ELR (cell line): ENCODE measurements at places on chromosomes 5 and 9.
A peak's percentile ranks its signal among the peaks of the same experiment; 100 is the strongest.

DNA sequence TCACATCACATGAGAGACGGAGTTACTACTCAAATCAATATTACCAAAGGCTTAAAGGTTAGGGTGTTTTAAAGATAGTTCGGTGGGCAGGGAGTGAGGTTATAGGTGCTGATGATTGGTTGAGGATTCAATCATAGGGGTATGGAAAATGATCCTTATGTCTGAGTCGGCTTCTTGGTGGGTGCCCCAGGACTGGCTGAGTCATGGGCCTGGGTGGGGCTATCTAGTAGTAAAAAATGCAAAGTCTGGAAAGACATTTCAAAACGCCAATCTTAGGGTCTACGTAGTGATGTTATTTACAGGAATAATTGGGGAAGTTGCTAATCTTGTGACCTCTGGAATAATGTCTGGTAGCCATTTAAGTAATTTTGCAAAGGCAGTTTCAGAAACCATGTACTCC lies 15.2 kb upstream of the SPIN1 start:
- peak; percentile 52 for DNase-seq

DNA sequence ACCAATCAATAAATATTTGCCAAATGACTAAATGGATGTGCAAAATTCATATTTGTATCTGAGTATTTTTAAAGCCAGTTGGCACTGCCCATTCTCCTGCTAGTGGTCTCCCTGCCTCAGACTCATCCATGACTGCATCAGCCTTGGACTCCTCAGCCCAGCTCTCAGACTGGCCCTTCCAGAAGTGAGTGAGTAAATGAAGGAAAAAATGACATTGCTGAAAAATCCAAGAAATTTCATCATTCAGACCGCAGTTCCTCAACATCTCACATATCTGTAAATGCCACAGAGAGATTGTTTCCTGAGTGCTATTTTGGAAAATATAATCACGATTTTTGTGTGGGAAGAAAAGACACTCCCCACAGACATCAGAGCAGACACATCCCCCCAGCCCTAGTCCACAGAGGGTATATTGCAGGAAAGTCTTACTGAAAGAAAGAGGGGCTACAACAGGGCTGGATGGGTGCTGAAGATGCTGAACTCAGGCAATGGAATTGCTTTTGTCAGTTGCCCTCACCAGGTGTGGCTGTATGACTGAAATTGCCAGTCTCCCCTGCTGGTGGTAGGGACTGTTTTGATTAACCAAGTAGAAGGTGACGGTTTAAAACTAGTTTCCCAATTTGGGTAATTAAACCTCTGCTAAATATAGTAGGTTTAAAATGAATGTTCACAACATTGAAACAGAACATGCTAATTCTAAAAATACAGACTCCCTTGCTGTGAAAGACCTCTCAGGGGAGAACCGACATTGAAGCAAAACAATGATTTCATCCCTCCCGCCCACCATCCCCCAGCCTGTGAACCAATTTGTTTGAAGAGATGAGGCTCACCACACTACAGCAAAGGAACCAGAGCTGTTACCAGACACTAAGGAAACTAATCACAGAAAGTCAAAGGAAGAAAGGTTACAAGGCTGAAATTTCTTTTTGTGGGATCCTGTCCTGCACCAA lies 158.8 kb downstream of the DEPDC1B start:
- DNase-seq: no peak

- no peak for DNase-seq
Measured at GRCh38 chr9:106127776-106128175, 433.4 kb downstream of the TMEM38B start.

- DNase-seq: peak; percentile 62
Measured at GRCh38 chr9:111148052-111149017, 110.1 kb upstream of the LPAR1 start.

GRCh38 chr5:131081913-131082488 lies 83.1 kb downstream of the HINT1 start:
- no peak for DNase-seq

GRCh38 chr5:176781054-176781375 lies 29.3 kb upstream of the UNC5A start:
- no peak for DNase-seq

- DNase-seq: no peak
Measured at GRCh38 chr9:129604766-129605163, 16.1 kb downstream of the C9orf50 start.

- peak; percentile 7 for DNase-seq
Measured at GRCh38 chr5:57566914-57567313, 84.3 kb upstream of the ACTBL2 start.

DNA sequence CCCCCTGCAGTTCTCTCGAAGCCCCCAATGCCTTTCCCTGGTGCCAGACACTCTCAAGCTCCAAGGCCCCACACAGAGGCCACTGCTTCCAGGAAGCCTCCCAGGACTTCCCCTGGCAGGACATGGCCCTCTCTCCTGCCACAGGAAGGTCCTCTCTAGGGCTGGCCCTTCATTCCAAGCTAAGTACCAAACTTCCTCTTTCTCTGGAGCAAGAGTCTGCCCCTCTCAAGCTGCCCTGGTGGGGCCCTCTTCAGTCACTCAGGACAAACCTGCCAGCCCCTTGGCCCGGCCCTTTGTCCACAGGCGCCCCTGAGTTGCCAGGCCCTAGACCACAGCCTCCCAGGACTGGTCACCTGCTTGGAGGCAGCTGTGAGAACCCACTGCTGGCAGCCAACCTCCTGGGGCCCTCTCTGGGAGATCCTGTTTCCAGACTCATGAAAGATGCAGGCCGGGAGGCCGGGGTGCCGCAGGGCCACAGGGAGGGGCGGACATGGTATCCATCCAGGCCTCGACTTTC lies 6.6 kb downstream of the NINJ1 start:
- no peak for DNase-seq

GRCh38 chr9:726005-726404 lies 115.5 kb upstream of the DMRT1 start:
- DNase-seq: no peak

DNA sequence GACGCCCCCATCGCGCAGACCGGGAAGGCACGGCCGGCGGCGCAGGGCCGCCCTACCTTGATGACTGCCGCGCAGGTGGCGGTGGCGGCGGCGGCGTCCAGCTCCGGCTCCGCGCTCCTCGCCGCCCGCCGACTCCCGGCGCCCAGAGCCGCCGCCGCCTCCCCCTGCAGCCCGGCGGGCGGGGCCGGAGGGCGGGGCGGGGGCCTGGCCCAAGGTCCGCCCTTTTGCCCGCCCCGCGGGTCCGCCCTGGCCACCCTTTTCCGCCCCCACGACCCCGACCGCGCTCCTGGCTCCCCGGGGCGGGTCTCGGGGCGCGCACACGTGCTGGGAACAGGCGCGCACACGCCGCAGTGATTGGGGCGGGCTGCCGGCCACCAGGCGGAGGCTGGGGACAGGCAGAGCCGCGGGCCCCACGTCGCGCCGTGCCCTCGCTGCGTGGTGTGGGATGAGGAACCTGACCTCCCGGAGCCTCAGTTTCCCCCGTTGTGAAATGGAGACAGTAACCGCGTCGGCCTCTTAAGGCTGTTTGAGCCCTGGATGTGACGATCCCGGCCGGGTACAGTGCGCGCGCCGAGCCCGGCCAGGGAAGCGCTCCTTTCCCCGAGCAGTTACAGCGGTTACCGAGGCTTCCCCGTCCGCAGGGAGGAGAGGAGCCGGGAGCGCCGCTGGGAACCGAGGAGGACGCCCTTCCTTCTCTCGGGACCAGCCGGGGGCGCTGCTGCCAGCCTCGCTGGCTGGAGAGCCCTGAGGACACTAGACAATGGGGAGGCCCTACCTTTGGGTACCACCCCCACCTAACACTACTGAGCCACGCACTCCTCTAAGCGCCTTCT lies at the start of gene CORO2A:
TSS of gene CORO2A (minus strand) at position 135 of the 833 bp plus-strand sequence. CDS start 34,977 bp downstream, outside the sequence.
- DNase-seq: peak; percentile 77

DNA sequence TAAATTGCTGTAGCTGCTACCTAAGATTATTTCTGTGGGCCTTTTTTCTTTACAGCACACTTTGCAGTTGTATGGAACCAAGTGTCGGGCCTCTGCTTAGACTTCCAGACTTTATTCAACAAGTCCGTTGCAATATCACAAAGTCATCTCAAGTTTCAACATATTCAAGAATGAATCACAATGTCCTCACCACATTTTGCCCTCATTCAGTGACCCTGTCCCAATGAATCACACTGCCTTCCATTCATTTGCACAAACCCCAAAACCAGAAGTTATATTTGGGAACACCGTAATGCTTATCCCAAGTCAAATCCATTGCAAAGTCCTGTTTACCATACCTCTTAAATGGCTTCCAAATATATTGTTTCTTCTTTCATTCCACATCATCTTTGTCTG lies 439.6 kb downstream of the CSNK1G3 start:
- peak; percentile 72 for DNase-seq

DNA sequence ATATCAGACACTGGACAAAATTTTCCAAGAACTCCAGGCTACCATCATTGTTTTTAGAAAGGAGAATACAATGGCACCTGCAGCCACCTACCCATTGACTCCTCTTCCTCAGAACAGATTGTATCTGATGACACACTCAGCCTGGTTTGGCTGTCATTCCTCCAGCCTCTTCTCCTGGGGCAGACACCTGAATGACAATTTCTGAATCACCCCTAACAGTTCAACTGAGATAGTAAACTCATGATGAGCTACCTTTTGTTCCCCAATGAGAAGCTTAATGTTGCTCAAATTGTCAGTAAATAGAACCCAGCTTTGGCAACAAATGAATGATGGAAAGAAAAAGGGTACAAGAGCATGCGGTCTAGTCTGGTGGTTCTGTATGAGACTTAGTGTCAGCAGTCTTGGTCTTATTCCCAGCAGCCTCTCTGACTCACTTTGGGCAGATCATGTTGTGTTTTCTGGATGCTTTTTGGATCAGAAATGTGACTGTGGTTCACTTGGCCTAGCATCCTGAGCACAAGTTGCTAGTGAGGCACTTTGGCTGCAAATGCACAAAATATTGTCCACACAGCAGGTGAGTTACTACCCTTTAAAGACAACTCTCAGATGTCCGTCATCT lies 78.3 kb downstream of the MAMDC2 start:
- DNase-seq: peak; percentile 26
